ENCODE measurements at places on chromosomes 12 and 14. TPM values are rescaled to one million over a fixed set of nuclear protein-coding genes. Genes with fewer than 3 reads are reported as not detected.

GRCh38 chr12:64825143-64826021 is 935 bp downstream of the TBC1D30 start:
- DNase-seq: no peak

DNA sequence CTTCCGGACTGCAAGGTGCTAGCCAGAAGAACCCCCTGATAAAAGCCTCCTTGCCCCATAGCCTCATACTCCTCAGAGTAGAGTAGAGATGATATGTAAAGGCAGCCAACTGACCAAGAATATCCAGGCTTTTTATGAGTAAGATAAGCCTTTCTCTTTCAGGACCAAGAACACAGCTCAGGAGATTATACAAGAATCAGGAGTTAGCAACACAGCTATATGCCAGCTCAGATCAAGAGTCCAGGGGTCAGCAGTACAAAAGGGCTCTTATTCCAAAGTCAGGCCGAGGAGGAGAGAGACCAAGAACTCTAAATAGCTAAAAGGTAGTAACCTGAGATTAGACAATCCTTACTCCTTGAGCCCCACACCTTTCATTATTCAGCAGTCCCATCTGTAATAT is 135.3 kb downstream of the BTG1 start:
- DNase-seq: no peak

- DNase-seq: no peak
These were observed 58.0 kb upstream of the TRHDE start for GRCh38 chr12:72214163-72214562.

DNA sequence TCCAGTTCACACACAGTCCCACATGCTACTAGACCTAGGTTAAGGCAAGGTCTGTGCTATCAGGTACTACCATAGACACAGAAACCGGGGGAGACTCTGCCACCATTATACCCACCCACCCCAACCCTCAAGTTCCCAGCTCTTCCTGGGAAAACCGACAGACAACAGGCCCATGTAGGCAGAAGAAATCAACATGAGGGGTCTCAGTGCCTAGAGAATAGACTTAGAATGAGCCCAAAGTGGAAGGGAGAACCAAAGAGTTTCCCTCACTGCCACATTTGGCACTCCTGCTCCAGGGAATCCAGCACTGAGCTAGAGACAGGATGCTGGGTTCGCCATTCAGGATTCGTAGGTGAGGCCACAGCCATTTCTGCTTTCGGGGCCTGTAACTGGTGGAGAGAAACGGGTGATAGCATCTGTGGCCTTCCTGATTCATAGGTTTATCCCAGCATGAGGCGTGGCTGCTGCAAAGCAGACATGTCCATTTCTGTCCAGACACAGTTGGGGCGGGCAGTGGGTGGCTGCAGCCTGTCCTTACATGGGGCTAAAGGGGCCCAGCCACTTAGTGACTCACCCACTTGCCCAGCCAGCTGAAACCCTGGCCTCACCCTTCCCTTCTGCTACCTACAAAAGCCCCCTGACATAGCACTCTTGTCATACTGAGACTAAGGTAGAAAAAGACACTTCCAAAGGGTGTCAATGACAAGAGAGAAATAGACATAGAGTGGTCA is 69.4 kb downstream of the IRF2BPL start:
- DNase-seq: peak; percentile 91

The MIP gene
- total RNA-seq: not detected

DNA sequence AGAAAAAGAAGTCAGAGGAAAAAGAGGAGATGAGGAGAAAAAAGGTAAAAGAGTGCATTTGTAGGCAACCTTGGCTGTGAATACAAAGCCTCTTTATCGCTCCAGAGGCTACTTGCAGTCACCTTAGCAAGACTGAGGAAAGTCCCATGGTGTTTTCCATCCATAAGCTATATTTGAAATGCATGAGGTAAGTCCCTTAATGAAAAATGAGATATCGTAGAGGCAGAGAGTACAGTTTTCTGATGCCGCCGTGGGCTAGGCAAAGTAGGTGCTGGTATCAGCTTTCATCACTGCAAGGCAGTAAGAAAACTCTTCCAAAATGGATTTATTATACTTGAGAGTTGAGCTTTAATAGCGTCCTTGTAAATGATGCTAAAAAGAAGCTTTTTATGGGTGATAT is 186.8 kb downstream of the ASCL1 start:
- no peak for DNase-seq

DNA sequence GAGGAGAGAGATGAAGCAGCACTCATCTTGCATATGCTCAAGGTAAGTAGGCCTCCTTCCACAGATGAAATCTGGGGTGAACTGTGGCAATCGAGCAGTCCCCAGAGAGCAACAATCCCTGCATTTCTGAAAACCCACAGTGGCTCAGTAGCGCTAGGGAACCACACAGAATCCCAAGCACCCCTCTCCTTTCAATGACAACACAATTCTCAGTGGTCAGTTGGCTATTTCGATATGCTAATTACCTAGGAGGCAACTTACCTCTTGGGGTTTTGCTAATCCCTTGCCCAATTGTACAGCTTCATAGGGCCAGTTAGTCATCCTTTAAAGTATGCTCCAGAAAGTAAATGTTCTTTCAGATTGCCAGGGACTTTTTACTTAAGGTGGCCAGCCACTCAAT is 1035.7 kb downstream of the BCL11B start:
- no peak for DNase-seq

The ACSM4 gene
- total RNA-seq: not detected

The DBX2 gene
- total RNA-seq: under 0.01 TPM

DNA sequence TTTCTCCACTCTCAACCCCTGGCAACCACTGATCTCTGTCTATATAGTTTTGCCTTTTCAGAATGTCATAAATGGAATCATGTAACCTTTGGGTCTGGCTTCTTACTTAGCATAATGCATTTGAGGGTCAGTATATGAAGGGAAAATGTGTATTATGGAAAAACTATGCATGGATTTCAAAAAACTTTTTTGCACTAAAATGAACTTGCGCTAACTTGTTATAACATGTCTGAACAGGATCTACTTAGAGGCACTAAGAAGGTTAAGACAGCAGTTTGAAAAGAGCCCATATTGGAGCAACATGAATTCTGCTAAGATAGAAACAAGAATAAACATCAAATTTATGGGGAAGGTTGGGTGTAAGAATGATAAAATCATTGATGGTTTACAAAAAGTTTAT is 29.1 kb downstream of the SLC39A9 start:
- no peak for DNase-seq

The NKX2-1 gene
- total RNA-seq: not detected

DNA sequence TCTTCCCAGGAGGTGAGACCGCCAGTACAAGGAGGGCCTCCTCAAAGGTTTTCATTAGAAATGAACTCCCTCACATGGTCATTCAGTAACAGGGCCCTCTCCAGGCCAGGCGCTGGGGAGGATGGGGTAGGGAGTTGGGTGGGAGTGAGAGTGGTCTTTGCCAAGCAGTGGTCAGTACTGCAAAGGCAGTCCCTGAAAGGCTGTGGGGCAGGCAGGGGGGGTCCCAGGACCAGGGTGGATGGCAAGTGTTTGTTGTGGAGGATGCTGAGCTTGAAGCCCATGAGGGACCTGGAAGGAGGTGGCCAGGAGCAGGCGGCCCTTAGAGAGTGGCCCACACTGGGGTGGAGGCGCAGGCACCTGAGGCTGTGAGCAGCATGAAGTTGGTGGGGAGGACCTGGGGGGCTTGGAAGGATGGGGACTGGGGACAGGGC is 26.1 kb downstream of the CEP170B start:
- DNase-seq: no peak

- DNase-seq: no peak
These were observed 6.7 kb upstream of the PYGL start for GRCh38 chr14:50951032-50951431.

DNA sequence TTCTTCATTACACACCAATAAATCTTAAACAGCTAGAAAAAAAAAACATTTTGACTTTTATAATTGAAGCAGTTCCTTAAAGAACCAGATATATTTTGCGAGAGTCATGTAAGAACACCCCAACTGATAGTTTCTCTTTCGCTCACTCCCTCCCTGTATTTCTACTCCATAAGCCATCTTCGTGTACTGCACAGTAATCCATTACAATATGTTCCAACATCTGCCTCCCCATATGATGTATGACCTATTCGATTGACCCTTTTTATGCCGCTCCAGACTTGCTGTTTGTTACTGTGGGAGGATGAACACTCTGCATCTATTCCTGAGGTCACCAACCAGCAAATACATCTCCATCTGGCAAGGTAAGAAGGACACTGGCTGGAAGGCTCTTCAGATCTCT is 331.7 kb downstream of the SOX5 start:
- no peak for DNase-seq

All from sigmoid colon (tissue), 7 donors.